ENCODE measurements at places on chromosomes 7 and 10.

DNA sequence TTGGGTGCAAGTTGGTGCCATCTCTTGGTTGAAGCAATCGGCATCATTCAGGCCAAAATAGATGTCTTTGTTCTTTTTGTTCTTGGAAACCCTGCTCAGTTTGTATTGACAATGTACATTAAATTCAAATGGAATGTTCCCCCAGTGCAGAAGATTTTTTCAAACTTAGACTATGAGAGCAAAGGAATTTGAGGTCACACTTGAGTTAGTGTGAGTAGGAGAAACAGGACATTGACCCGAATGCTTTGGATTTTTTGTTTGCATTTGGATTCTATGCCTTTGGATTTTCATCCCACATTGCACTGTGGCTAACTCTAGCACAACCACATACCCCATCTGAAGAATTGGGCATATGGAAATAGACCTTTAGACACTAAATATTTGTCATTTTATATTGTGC lies 480.0 kb downstream of the GALNT17 start:
- DNase-seq = no peak

- DNase-seq = peak; percentile 7
Observed at GRCh38 chr7:14380881-14381280, 391.4 kb upstream of the ETV1 start.

- DNase-seq = no peak
Observed at GRCh38 chr10:44126291-44126717, 258.6 kb downstream of the CXCL12 start.

GRCh38 chr10:77511498-77512218 lies 126.0 kb downstream of the KCNMA1 start:
- DNase-seq = no peak

- DNase-seq = no peak
Observed at GRCh38 chr10:132844069-132844809, 58.3 kb upstream of the NKX6-2 start.

GRCh38 chr7:16838386-16838785 lies 33.6 kb upstream of the AGR2 start:
- DNase-seq = no peak

- DNase-seq = no peak
Observed at GRCh38 chr10:109027534-109028185, 895.7 kb downstream of the XPNPEP1 start.

Measured in DMS53 (cell line).